Stimulated activated CD8-positive, alpha-beta memory T cell treated with anti-CD3 and anti-CD28 coated beads, Interleukin-4, amount 100 ng/mL, for 1 hour (primary cell): ENCODE measurements at places on chromosomes 5 and 9.

DNA sequence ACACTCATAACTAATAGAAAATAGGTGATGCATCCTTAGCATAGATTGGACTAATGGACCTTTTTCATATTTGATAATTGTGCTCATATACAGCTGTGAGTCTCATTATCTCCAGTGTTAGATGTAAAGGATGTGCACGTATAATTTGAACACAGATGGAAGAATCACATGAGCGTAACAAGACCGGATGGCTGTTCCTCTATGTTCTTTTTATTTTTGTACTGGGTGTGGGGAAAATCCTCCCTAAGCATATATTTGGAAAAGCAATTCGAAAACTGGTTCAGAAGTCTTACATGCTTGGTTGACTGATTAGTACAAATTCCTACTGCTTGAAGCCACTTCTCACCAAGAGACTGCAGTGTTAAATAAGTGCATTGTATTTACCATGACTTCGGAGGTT lies 230.2 kb downstream of the AOPEP start:
- no peak for DNase-seq

- no peak for DNase-seq
These were observed 318.8 kb downstream of the FAM170A start for GRCh38 chr5:119948162-119948561.

- DNase-seq = no peak
These were observed 28.6 kb upstream of the CDKN2AIPNL start for GRCh38 chr5:134440201-134440755.

DNA sequence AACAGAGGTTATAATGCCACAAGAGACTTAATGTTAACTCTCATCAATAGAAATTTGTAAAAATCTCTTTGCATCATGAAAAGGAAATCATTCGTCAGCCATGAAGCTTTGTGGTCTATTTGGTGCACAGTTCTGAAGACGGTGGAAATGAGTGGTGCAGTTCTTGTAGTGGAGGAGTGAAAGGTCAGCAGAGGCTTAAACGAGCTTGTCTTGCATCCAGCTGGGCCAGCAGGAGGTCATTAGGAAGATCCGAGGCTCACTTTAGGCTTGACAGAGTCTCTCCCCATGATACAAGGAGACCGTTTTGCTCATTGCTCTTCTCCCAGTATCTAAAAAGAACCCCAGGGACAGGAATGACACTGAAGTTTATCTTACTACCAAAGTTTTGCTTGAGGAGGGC lies 440.8 kb downstream of the BNC2 start:
- no peak for DNase-seq

DNA sequence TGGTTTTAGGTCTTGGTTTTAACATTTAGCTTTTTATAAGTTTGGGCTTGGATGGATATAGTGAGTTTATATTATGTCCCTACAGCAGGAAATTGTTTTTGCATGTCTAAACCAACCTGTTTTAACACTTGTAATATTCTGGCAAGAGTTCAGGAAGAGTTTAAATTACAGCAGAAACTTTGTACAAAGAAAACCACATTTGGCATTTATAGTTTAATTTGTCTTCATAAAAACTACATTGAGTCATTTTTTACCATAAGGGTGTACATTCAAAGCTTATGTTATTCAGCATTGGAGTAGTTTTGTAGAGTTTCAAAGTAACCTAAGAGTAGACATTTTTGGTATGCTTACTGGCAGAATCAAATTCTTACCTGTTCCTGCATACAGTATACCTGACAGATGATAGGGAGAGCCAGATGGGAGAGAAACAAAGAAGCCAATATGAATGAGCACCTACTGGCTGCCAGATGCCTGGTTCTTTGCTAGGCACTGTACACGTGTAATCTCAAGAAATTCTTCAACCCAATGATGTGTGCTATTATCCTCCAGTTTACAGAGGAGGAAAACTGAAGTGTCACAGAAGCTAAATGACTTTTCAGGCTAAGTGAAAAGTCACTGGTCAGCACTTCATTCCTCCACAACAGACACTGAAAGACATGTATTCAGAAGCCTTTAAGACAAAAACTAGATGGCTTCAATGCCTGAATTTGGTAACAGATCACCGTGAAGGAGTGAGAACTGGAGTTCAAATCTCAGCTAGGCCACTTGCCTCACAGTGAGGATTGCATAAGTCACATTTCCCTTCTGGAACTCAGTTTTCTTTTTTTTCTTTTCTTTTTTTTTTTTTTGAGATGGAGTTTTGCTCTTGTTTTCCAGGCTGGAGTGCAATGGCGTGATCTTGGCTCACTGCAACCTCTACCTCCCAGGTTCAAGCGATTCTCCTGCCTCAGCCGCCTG lies 25.9 kb upstream of the ECM2 start:
- no peak for DNase-seq

DNA sequence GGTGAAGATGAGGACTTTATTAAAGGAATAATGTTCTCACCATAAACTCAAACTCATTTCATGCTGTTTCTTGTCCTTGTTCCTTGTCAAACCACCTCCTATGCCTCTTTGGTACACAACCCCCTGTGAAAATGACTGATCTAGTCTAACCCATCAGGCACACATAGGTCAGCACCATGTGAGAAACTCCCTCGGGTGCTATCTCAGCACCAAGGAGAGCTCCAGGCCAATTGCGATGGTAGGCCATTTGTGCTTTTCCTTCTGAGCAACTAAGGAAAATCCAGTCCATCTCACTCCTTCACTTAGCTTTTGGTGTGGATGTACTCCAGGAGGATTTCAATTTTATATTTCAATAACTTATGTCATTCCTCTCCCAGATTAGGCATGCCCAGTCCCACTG lies 199.8 kb downstream of the ZNF608 start:
- no peak for DNase-seq

DNA sequence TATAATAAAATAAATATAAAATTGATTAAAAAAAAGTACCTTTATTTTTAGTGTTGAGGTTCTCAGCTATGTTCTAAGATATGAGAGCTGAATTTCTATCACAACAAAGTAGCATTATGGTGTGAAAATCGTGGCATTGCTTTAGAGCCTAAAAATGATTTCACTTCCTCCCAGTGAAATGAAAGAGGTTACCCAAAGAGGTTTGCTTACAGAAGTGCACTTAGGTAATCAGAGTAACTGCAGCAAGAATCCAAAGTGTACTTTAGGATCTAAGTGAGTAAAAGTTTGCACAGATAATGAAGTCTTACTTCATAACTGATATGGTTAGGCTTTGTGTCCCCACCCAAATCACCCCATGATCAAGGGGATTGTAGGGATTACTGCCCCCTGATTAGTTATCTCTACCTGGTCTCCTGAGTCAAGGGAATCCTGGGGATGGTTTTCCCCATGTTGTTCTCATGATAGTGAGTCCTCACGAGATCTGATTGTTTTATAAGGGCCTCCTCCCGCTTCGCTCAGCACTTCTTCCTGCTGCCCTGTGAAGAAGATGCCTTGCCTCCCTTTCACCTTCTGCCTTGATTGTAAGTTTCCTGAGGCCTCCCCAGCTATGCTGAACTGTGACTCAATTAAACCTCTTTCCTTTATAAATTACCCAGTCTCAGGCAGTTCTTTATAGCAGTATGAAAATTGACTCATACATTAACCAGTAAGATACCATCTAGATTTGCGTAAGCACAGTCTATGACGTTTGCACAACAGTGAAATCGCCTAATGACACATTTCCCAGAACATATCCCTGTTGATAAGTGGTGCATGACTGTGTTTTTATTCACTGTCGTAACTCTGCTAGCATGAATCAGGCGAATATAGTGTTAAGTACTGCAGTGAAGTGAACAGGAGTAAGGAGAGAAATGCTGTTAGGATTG lies 40.3 kb upstream of the LRRC70 start:
- DNase-seq = no peak

DNA sequence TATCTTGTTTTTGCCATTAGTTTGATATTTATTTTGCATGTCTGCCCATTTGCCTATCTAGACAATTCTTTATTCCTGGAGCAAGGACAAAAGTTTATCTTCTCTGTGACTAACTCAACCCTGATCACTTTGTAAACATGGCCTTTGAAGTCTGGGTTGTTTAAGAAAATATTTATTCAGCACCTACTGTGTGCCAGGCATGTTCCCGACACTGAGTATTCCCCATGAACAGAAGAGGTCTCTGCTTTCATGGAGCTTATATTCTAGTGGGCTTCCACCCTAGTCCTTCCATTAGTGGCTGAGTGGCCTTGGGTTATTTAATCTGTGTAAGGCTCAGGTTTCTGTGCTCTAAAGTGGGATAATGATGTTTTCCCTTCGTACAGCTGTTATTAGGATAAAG lies 49.7 kb downstream of the SEMA6A start:
- no peak for DNase-seq

DNA sequence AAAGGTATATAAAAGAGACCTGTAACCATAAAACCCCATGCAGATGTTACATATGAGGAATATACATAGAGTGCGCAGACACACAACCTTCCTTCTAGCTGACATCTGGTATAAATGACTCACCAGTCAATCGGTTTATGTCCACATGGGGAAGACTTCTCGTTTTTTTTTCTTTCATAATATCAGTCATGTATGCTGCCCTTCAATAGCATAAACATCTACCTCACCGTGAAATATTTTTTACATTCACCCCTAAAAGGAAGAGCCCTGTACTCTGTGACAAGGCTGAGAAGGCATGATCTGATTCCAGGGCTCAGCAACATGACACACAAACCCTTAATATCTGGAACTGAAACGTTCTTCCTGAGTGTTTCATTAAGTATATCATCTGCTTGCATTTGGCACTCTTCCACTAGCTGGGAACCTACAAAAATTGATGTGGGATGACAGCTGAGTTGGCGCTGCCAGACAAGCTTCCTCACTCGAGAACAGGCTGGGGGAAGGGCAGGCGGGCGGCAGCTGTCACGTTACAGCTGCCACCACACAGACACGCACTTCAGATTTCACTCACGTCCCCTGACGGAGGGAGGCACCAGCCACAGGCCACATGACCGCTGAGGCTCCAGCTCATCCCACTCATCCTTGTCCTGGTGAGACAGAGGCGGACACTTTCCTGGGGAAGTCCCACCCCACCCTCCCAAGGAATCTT lies 74.2 kb downstream of the SHB start:
- no peak for DNase-seq

- DNase-seq = no peak
These were observed 3.9 kb upstream of the MEF2C start for GRCh38 chr5:88886746-88887341.

DNA sequence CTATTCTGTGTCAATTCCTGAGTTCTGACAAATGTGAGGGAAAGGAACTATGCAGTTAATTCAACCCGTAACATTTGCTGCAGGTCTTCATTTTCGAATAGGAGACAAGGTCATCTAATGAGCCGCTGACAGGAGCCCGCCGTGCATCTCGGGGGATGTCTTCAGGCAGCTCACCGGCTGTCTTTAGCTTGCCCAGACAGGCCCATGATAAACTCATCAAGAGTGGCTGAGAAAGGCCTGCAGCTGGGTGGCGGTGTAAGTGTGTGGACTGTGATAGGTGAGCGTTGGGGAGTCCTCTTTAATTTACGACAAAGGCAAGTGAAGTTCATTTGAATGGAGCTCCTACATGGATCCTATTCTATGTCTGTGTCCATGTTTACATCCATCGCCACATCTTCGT lies 190.5 kb downstream of the ADCY2 start:
- DNase-seq = no peak

- no peak for DNase-seq
These were observed 373.3 kb upstream of the KLF4 start for GRCh38 chr9:107862881-107863280.

DNA sequence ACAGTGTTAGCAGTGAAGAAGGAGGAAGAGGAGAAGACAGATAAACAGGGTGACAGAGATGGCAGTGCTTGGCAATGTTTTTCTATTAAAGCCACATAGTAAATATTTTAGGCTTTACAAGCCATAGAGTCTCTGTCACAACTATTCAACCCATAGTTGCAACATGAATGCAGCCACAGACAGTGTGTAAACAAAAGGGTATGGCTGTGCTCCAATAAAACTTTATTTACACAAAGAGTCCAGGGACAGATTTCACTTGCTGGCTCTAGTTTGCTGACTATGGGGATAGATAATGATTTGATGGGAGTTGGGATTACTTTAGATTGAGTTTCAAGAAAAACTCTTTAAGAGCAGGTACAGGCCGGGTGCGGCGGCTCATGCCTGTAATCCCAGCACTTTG lies 224.8 kb upstream of the SEMA6A start:
- DNase-seq = no peak

- DNase-seq = no peak
These were observed 28.5 kb downstream of the NFX1 start for GRCh38 chr9:33318781-33319180.

DNA sequence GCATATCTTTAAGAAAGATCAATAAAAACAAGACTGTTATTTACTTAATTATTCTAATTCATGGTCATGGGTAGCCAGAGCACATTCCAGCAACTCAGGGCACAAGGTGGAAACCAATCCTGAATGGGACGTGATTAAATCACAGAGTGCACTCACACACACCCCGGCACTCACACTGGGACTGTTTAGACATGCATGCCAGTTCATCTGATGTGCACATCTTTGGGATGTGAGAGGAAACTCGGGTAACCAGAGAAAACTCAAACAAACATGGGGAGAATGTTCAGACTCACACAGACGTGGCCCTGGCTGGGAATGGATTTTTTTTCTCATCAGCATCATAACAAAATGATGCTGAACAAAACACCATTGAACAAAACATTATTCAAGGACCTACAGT lies 29.4 kb downstream of the SMAD5 start:
- no peak for DNase-seq

DNA sequence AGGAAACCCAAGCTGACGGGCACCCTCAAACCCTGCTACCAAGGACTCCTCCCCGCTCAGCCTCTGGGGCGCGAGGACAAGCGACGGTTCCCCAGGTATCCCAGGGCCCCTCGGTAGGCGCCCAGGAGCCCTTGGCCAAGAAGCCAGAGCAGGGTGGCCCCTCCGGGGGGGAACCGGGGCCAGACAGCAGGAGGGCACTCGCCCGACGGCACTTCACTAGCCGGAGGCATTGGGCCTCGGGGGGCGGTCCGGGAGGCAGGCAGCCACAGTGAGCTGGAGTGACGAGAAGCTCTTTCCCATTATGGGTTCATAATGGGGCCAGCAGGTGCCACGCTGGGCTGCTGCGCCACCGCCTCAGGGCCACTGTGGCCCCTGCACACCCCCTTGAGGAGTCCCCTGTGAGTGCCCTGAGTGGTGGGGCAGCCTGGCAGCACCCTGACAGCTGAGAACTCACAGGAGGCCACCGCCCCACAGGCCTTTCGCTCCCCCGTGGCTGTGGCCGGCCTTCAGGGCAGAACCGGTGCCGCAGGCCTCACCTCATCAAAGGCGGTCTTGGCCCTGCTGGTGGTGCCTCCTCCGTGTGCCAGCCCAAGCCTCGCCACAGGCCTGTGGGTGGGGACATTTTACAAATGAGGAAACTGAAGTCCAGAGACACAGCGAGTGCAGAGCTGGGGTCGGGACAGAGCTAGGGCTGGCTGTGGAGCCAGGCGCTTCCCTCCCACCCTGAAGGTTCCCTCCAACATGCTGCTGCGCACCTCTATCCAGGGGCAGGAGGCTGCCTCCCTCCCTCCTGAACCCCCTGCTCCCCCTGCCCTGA lies 68.7 kb downstream of the PSMB7 start:
- no peak for DNase-seq
